ENCODE measurements at places on chromosomes 3 and 15.

DNA sequence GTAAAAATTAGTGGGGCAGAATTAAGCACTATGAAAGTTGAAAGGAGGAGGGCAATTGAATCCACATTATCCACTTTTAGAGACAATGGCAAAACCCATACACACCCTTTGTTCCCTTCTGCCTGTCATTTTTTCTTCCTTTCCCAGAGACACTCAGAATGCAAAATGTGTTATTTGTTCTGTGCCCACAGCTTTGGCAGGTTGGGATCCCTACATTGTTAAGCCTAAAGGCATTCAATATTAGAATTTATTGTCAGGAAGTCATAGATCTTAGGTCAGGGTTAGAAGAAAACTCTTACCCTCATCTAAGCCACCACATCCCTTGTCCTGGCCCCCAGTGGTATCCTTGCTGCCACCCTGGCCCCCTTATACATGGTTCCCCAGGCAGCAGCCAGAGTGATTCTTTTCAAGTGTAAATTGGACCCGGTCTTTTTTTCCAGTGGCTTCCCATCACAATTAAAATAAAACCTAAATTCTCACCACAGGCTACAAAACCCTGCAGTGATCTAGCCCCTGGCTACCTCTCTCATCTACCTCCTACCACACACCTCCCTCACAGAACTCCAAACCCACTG lies 470.1 kb upstream of the ATP11B start:
- DNase-seq, result no peak

DNA sequence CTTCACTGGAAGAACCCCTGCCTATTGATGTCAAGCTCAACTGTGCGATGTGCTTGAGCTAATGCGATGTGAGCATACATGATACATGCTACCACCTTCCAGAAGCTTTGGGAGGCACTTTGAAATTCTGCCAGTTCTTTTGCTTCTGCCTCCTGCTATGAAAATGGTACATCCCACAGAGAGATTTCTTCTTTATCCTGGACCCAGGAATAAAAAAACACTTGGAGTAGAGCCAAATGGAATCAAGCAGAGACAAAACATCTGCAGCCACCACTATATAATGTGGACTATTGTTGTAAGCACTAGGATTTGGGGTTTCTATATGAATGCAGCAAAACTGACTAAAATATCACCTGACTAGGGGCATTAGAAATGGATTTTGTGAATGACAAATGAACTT lies 119.9 kb upstream of the GAP43 start:
- no peak for DNase-seq

- DNase-seq, result peak; percentile 10
Measured at GRCh38 chr3:9397906-9398699, 688 bp downstream of the SETD5 start.

GRCh38 chr15:68894208-68894607 lies 36.1 kb upstream of the SPESP1 start:
- DNase-seq, result no peak

Data from NCI-H1417 treated with DMSO at 0.1 percent for 48 hours (cell line).